ENCODE measurements at places on chromosomes 5 and 9.

GRCh38 chr5:38483805-38484398, 72.5 kb downstream of the LIFR start:
- no peak for DNase-seq

DNA sequence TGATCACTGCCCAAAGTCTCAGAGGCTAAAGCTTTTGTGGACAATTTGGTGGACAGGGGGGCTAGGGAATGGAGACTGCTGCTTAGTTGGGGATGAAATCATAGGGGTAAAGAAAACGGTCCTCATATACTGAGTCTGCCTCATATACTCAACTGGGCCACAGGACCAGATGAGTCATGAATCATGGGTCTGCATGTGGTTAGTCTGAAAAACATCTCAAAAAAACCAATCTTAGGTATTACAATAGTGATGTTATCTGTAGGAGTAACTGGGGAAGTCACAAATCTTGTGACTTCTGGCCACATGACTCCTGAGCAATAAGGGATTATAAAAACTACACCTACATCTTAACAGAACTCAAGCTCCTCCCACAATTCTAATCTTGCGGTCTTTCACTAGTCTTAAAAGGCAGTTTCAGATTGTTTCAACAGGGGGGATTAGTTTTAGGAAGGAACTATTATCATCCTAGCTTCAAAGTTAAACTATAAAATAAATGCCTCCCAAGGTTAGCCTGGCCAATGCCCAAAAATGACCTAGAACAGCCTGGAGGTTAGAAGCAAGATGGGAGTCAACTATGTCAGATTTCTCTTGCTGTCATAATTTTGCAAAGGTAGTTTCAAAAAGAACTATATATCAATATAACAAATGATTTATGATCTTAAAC, 17.5 kb downstream of the TMEM161B start:
- DNase-seq = no peak

DNA sequence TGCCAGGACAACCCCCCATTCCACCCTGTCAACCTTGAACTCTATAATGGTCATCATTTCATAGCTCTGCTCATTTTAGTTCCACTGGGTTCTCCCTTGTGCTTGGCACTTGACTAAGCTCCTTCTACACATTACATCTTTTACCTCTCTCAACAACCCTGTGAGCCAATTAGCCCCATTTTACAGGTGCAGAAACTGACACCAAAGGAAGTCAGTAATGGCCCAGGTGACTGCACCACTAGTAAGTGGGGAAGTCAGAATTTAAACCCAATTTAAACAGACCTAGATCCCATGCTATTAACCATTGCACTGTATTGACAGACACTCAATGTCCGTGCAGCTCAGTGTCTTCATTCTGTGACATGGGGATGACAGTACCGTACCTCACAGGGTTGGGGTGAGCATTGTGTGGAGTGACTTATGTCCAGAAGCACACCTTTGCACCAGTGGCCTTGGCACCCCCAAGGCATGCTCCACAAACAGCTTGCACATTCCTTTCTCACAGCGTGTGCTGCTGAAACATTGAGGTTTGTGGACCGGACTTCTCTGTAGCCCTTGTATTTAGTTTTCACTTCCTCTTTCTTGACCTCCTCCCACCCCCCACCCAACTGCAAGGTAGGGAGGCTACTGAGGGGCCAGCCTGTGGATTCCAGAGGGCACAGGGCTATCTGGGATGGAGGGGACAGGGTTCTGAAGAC, 23.1 kb downstream of the IRF1 start:
- no peak for DNase-seq

GRCh38 chr5:124755565-124755964, 9.1 kb upstream of the ZNF608 start:
- no peak for DNase-seq

GRCh38 chr9:135073081-135073740, 14.3 kb upstream of the OLFM1 start:
- no peak for DNase-seq

DNA sequence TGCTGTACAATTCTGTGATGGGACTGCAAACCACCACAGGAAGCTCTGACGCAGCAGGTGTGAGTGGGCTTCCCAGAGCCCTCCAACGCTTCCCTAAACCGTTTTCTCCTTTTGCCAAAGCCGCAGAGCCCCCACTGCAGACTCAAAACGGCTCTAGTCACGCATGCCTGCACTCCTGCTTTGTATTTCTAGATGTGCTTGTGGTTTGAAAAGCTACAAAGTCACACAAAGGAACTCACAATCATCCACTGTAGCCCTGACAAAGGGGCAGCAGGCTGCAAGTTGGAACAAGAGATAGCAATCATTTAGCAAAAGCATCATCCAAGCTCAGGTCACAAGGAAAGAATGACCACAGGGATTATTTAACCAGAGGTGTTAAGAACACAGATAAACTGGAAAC, 79.3 kb downstream of the PTPN3 start:
- no peak for DNase-seq

GRCh38 chr5:74556006-74556405, 84.5 kb downstream of the ENC1 start:
- no peak for DNase-seq

GRCh38 chr5:147818290-147818689, 13.2 kb downstream of the SPINK1 start:
- no peak for DNase-seq

- no peak for DNase-seq
Measured at GRCh38 chr5:140627972-140628371, 5.0 kb downstream of the CD14 start.

GRCh38 chr9:126205265-126205664, 121.4 kb upstream of the MVB12B start:
- no peak for DNase-seq

GRCh38 chr9:114434878-114435311, 47.1 kb upstream of the AKNA start:
- DNase-seq = no peak

DNA sequence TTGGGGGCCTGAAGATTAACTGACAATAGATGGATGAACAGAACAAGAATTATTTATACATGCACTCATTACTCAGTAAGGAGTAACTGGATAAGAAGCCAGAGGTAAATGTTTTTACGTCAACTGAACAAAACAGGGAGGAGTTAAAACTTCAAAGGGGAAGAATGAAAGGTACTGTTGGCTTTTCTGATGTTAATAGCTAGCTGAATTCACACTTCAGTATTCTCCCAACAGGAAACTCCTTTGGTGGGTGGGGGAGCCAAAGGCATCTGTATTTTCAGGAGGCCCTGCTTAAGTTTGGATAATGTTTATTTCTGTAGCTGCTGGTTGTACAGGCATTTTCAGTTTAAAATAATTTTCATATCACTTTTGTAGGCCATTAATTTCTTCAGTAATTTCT, 23.2 kb upstream of the RFK start:
- DNase-seq = no peak

DNA sequence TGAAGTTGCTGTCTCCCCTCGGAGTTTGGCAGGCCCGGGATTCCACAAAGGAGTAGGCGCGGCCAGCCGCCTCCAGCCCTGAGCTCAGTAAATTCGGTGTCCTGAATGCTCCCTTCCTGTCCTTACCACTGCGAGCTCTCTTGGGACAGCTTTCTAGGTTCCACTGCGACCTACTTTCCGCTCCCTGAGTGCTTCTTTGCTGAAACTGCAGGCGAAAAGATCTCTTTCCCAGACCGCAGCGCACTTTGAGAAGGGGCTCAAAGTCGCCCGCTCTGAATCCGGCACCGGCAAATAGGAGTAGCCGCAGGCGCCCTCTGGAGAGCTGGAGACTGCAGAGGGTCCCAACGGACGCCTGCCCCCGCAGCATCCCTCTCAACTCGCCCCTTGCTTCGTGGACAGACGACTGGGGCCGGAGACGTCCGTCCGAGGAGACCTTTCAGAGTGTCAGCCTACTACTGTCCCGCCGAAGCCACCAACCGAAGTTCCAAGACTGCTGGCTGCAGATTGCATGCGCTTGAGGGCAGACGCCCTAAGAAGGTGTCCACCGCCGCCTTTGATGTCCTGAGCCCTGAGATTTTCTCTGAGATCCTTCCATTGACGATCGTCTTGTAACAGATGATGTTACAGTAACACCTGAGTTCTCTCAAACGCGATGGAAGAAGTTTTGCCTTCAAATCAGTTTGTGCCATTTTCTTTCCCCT, 96.0 kb downstream of the ANXA2R start:
- no peak for DNase-seq

DNA sequence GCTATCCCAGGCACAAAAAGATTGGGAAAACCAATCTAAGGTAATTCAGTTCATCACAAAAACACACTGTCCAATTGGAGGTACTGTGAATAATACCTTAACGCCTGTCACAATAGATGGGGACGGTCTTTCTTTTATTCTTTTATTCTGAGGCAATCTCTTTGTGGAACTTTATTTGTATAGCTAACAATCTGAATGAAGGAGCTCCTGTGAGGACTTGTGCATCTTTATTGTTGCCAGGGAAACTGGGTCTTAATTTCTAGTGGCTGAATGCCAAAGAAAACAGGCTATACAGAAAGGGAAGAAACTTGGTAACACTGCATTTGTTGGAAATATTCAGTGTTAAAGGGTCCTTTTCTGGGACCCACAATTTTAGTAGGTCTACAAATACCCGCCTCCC, 546.9 kb upstream of the C9orf72 start:
- no peak for DNase-seq

DNA sequence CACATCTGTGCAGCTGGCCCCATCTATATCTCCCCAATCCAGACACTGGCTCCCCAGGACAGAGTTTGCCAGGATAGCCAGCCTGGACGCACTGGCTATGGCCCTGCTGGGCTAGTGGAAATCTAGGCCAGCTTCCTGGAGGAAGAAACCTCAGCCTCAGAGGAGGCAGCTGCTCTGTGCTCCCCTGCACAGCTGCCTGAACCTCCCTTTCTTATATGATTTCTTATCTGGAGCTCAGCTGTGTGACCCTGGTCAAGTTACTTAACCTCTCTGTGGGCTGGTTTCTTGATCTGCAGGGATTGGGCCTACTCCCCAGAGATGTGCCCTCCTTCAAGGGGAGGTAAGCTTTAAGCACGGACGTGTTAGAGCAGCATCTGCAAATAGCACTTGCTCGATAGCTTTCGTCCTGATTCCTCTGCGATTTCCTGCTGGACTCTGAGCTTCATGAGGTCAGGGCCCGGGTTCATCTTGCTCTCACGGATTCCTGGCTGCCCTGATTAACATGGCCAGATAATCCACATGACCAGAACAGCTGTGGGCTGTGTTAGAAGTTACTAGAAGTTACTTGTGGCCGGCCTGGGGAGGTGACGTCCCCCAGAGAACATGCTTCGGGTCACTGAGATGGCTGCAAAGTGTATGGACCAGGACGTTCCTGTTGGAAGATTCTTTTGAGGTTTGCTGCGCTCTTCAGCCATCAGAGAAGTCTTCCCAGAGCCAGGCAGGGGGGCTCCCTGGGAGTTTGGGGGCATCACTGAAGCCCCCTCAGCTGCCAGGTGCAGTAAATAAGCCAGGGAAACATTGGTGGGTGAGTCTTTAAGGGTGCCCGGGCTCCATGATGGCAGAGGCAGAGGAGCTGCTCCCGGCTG, 14.5 kb downstream of the C9orf50 start:
- DNase-seq = no peak

DNA sequence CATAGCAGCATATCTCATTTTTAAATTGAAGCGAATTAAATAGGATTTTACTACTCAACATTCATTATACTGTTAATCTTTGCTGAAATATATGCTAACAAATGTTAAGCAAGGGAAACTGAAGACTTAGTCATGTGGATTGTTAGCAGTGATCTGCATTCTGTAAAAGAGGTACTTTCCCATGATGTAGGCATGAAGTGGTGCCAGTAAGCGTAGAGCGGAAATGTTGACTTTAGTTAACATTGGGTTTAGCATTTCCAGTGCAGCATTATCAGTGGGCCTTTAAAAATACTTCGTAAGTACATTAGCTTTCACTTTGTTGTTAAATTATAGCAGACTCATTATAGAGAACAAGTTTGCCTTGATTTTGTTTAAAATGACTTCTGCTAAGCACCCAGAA, 130.3 kb downstream of the CDC42SE2 start:
- DNase-seq = no peak

DNA sequence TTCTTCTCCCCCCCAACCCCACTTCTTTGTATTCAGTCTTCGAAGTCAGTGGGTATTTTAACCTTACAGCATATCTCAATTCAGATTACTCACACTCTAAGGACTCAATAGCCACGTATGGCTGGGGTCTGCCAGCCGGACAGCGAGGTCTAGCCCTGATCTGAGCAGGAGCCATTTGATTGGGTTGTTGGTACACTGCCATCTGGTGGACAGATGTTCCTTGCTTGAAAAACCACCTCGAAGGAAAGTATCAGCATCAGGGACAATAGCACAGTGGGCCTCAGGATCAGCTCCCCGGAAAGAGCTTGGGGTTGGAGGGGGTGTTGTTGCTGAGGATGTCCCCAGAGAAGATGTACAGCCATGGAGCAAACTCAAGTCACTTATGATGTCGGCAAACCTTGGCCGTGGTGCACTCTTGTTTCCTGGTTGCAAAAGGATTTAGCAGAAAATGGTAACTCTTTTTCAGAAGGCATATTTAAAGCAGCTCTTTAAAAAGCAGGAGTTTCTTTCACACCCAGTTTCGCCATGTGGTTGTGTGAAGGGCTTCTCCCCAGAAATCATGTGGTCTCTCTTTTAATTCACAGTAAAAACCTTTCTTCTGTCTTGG, 31.7 kb upstream of the KCNMB1 start:
- DNase-seq = peak; percentile 16

DNA sequence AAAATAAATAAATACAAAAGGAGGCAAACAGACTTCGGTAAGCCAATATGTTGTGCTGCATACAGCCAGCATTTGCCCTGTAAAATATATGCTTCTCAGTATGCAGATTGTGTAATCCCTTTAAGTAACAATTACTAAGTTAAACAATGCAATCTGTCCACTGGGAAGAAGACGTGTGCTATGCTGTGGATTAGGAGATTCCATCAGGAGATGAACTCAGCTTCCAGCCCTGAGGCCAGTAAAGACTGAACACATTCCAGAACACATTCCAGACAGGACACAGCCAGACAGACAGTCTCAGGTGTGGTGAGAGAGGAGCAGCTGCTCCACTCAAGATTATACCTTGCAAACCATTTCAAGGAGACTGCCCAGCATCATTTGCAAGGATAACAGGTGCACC, 97.8 kb downstream of the MPDZ start:
- DNase-seq = no peak

- DNase-seq = no peak
Measured at GRCh38 chr9:20632705-20633104, 10.4 kb upstream of the MLLT3 start.

- no peak for DNase-seq
Measured at GRCh38 chr9:93713716-93714115, 137.3 kb downstream of the PHF2 start.

- DNase-seq = no peak
Measured at GRCh38 chr5:30405821-30406220, 787.7 kb upstream of the CDH6 start.

- no peak for DNase-seq
Measured at GRCh38 chr5:74061292-74061691, 435.3 kb downstream of the ARHGEF28 start.

GRCh38 chr5:161391016-161391415, 155.5 kb downstream of the GABRB2 start:
- DNase-seq = no peak

GRCh38 chr9:114289106-114289505, 33.8 kb upstream of the ORM1 start:
- no peak for DNase-seq

- no peak for DNase-seq
Measured at GRCh38 chr9:32404856-32405255, 20.4 kb downstream of the ACO1 start.

- DNase-seq = no peak
Measured at GRCh38 chr5:141517880-141518617, 29.2 kb downstream of the PCDHGC5 start.

GRCh38 chr9:130707225-130707976, 13.8 kb downstream of the EXOSC2 start:
- no peak for DNase-seq
